ENCODE measurements at places on chromosomes 1 and 21.

DNA sequence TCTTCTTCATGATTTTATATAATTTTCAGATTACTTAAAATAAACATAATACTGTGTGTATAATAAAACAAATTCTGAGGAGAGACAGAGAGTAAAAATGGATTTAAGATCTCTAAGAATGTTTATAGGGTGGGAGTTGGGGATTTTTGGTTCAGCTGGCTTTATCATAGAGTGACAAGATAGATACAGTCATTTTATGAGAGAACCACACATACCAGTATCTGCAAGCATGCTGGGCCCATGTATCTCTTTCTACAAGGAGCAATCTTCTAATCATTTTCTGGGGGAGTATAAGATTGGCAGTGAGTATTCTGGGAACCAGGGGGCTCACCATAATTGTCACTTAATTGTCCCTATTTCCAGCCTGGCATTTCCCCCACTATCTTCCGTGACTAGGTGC lies 64.3 kb upstream of the DUSP10 start:
- DNase-seq: no peak

- no peak for DNase-seq
Observed at GRCh38 chr21:28794371-28794851, 198.3 kb downstream of the LTN1 start.

DNA sequence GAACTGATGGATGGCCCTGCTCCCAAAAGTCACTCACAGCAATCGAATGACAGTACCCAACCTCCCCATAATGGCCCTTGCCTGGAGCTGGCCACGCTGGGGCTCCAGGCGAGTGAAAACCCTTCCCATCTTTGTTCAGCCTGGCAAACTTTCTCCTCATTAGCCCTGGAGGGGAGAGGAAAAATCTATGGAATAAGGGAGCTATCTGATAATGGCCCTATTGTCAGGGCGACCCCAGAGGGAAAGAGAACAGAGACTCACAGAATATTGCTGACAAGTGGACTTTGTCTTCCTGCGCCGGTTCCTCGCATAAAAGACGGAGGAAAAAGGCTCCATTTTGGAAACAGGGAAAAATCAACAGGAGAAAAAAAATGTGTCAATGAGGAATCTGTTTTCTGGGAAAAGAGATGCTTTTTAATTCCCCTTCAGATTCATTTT lies 13.0 kb upstream of the ARHGEF16 start:
- no peak for DNase-seq

DNA sequence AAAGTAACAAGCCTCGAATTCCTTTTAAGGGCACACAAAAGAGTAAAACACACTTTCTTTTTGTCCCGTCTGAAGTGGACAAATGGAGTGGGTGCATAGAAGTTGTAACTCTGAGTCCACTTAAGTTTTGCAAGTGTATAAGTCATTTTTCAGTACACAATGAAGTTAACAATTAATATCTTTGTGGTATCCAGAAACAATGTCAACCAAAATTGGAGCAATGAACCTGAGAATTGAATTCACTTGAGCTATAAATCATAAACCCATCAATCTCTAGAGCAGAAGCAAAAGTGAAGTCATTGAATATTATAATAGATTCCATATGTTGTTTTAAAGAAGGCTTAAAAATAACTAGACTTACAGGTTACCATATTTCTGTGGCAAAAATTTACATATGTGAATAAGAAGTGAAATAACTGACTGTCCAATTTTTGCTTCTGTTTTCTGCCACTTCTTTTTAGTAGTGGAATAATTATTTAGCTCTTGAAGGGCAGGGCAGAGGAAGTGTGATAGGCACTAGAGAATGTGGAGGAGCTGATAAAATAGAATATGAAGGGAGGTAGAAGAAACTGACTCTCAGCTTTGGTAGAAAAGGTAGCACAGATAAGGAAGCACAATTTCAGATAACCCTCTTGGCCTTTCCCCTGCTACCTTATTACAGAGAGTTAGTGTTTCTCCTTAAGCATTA lies 73.9 kb upstream of the RGL1 start:
- DNase-seq: no peak

GRCh38 chr21:31862078-31862477 lies 10.7 kb upstream of the HUNK start:
- DNase-seq: no peak

DNA sequence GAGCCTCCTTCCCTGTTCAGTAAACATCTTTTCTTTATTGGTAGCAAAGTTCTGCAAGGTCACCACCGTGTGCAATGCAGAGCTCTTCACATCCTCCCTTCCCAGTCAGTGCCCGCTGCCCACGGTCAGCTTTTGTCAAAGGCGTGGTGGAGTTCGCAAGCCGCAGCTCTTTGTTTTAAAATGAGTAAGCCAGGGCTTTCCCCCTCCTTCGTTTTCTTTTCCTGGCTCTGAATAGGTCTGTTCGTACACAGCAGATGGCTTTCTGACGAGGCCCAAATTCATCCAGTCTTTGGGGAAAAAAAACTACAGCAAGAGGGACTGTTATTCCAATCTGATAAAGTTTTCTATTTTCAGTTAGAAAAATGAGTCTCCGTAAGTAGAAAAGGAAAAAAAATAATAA lies 153.2 kb downstream of the LRIG2 start:
- DNase-seq: no peak

All from COR-L47 (cell line).